ENCODE measurements at places on chromosomes 6 and 20.

- DNase-seq, result no peak
Measured at GRCh38 chr6:45105170-45105820, 222.8 kb upstream of the RUNX2 start.

GRCh38 chr6:39080246-39080875 lies 31.8 kb downstream of the GLP1R start:
- DNase-seq, result no peak

- no peak for DNase-seq
Measured at GRCh38 chr6:131960371-131961133, 9.4 kb upstream of the CCN2 start.

GRCh38 chr6:132931936-132932514 lies 117.7 kb downstream of the RPS12 start:
- no peak for DNase-seq

- no peak for DNase-seq
Measured at GRCh38 chr6:33312361-33313104, 1.3 kb downstream of the TAPBP start.

GRCh38 chr6:129902681-129903080 lies 41.6 kb upstream of the TMEM244 start:
- no peak for DNase-seq

Data from amniotic stem cell (primary cell).